NCI-H1417 (cell line): ENCODE measurements at places on chromosomes 6 and 20.

GRCh38 chr6:106959985-106960384 is 14.5 kb downstream of the CD24 start:
- DNase-seq, result no peak

GRCh38 chr20:57505979-57506378 is 19.0 kb downstream of the CTCFL start:
- peak; percentile 50 for DNase-seq

- no peak for DNase-seq
These were observed 466.0 kb downstream of the GJA1 start for GRCh38 chr6:121901432-121901831.

- no peak for DNase-seq
These were observed 3.2 kb upstream of the ID4 start for GRCh38 chr6:19833947-19834346.

DNA sequence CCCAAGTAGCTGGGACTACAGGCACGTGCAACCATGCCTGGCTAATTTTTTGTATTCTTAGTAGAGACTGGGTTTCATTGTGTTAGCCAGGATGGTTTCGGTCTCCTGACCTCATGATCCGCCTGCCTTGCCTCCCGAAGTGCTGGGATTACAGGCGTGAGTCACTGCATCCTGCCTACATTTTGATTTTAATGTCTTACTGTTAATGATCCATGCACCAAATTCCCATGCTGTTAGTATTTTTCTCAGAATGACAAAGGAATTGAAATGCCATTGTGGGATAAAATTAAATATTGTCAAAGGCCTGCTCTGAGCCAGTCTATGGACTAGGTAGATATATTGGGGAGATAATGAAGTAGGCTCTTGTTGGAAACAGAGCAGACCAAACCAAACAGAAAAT is 28.2 kb downstream of the CBFA2T2 start:
- DNase-seq, result no peak

GRCh38 chr6:144662812-144663365 is 377.8 kb downstream of the UTRN start:
- peak; percentile 29 for DNase-seq

GRCh38 chr6:148364056-148364824 is 21.6 kb downstream of the SASH1 start:
- DNase-seq, result no peak

- no peak for DNase-seq
These were observed 913.0 kb downstream of the C6orf118 start for GRCh38 chr6:164396071-164397047.

GRCh38 chr6:112485827-112486212 is 138.7 kb downstream of the RFPL4B start:
- DNase-seq, result no peak

GRCh38 chr6:106048336-106048735 is 37.8 kb upstream of the PRDM1 start:
- no peak for DNase-seq

- DNase-seq, result no peak
These were observed 182.2 kb downstream of the AKAP7 start for GRCh38 chr6:131317516-131317915.

DNA sequence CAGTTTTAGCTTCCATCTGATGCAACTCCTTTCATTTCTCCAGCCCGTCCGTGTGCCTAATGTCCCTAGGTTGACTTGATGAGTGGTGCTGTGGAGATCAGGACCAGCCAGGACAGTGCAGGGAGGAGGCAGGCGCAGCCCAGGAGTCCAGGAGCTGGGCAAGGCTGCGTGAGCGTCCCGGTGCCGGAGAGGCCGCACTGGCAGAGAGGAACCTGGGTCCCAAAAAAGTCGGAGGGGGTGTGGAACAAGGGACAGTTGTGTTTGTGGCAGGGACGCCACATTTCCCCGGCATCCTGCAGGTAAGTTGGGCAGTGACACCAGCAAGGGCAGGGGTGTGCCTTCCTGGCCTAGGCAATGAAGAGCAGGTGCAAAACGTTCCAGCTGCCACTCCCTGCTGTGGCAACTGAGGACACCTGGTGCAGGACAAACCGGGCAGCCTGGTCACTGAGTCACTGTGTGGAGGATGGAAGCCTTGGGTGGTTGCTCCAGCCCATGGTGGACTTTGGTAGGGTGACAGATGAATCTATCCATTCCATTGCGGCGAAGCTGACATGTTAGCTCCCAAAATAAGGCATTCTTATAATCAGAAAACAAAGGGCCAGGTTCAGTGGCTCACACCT is 53.2 kb downstream of the RAMACL start:
- DNase-seq, result no peak

DNA sequence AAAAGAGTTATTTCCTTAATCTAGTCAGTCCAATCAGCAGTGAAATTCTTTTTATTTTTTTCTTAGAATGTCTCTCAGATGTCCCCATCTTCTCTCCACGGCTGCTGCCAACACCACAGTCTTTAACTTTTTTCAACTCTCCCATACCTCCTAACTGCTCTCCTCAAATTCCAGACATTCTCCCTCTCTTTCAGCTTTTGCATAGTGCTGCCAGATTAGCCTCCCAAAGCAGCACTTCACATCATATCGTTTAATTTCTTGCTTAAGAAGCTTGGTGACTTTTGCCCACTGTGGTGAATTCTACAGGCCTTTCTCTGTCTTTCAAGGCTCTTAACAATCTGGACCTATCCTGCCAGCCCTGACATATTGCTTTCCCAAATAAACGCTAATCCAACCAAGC is 233.4 kb downstream of the UST start:
- DNase-seq, result no peak

GRCh38 chr20:1998193-1998520 is 4.3 kb upstream of the PDYN start:
- no peak for DNase-seq

- DNase-seq, result no peak
These were observed 372.0 kb upstream of the FLRT3 start for GRCh38 chr20:14709439-14709838.

- no peak for DNase-seq
These were observed 79.1 kb upstream of the ZFP64 start for GRCh38 chr20:52270696-52271095.

DNA sequence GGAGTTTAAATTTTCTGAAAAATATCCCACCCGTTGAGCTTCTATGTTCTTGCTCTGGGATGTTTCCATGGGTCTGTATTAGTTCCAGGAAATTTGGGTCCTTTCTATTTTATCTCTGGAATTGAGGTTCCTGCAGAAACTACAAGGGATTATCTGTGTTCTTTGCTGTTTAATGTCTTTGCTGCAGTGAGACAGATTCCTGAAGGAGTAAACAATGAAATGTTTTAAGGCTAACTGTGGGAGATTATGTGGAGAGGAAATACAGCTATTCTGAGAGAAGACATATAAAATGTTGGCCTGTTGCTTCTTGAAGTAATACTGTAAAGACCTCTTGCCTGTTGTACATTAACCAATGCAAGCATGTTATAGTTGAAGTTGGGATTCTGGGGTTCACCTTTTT is 43.5 kb downstream of the SAMD5 start:
- no peak for DNase-seq

DNA sequence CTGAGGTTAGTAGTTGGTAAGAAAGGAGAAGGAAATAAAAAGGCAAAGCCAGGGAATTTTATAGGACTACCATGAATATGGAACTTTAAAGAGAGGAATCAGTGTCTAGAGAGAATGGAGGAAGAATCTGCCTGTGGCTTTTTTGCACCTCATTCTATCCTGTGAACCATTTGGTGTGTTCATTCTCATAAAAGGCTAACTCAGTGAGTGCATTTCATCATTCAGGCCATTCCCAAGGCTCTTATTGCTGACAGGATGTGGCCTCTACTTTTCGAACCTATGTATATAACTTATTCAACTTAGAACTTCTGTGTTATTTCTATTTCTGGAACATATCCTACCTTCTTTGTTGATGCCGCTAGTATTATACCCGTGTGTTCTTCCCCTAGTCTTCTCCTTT is 27.1 kb downstream of the HSF2 start:
- no peak for DNase-seq

DNA sequence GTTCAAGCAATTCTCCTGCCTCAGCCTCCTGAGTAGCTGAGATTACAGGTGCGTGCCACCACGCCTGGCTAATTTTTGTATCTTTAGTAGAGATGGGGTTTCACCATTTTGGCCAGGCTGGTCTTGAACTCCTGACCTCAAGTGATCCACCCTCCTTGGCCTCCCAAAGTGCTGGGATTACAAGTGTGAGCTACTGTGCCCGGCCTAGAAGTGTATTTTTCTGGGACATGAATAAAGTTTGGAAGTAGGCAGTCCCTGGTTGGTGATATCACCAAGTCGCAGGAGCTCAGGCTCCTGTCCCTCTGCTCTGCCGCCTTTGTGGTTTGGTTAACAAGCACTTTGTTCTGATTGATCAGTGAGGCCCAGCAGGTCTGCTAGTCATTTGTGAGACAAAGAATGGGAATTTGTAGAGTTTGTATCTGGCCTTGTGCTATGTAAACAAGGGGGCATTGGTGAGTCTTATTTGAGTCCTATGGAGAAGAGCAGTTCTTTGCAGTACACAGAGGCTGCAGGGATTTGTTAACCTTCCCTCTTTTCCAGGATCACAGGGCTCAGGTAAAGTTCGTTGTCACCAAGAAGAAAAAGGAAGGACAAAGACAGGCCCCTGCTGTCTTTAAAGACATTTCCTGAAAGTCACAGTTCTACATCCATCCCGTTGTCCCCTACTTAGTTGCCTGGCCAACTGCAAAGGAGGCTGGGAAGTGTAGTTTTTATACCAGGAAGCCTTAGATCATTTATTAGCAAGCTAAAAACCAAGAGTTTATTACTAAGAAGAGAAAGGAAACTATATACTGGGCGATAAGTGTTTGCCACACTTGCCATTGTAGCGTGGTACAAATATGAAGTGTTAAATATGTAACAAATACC is 13.1 kb downstream of the MTHFD1L start:
- DNase-seq, result no peak

DNA sequence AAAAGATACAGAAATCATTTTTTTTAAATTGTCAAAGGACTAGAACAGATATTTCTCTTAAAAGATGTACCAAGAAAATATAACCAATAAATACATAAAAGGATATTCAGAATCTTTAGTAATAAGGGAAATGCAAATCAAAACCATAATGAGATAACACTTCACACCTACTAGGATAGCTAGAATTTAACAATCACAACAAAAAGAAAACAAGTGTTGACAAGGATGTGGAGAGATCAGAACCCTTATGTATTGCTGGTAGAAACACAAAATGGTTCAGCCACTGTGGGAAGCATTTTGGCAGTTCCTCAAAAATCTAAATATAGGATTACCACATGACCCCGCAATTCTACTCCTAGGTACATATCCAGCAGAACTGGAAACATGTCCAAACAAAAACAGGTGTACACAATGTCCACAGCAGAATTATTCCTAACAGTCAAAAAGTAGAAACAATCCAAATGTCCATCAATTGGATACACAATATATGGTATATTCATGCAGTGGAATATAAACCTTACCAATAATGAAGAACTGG is 211.0 kb downstream of the LRFN2 start:
- DNase-seq, result peak; percentile 36

- no peak for DNase-seq
These were observed 237.0 kb downstream of the LRFN2 start for GRCh38 chr6:40349901-40350746.

DNA sequence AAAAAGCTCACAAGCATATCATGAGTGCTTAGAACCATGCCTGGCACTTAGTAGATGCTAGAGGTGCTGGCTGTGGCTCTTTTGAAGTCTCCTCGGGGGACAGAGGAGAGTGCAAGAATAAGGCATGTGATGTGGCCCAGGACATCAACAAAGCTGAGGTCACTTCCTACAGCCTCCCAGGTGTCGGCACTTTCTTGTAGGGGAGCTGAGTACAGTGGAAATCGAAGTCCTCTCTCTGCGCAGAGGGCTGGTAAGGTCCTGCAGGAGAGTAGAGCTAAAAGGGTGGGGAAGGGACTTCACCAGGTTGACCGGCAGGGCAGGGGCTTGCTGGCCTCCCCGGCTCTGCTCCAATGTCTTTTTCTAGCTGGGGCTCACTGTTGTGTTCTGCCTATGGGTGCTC is 11.2 kb downstream of the SLC13A3 start:
- no peak for DNase-seq

DNA sequence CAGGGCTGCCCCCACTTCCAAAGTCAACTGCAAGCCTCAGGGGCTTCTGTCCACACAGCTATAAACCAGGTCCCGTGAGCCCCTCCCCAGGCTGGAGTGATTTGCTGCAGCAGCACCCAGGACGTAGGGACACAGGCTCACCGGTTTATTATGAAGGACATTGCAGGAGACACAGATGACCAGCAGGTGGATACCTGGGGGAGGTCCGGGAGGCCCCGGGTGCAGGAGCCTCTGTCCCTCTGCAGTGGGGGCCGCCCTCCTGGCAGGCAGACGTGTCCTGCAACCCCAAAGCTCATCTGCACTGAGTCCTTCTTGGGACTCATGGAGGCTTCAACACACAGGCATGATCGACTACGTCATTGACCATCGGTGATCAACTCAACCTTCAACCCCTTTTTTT is 14.5 kb upstream of the NTSR1 start:
- no peak for DNase-seq

DNA sequence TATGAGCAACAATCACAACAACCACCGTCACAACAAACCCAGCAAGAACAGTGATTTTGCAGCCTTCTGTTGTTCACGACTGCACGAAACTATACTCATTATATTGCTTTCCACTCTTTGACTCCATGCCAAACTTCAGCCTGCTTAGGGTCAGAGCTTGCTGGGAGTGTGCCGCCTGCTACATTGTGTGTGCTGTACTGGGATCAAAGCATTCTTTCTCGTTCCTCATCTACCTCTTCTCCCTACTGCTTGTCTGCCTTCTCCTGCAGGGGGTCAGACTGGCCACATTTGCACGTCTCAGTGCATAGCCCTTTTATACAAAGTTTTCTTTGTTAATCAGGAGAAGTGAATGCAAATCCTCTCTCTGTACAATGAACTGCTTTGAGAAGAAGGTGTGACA is 401.6 kb upstream of the CITED2 start:
- no peak for DNase-seq

DNA sequence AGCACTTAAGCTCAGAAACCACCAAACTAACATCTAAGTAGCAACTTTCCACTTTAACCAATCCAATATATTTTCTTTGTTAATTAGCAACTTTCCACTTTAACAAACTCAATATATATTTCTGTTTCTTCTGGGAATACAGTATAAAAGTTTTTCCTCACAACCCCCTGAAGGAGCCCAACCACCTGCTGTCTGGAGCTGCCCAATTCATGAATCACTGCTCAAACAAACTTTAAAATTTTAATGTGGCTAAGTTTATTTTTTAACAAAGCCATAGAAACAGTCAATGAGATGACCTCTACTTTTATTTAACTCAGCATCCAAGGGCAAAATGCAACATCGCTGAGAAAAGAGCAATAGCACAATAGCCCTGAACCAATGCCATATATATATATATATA is 500.1 kb downstream of the EPM2A start:
- DNase-seq, result no peak

DNA sequence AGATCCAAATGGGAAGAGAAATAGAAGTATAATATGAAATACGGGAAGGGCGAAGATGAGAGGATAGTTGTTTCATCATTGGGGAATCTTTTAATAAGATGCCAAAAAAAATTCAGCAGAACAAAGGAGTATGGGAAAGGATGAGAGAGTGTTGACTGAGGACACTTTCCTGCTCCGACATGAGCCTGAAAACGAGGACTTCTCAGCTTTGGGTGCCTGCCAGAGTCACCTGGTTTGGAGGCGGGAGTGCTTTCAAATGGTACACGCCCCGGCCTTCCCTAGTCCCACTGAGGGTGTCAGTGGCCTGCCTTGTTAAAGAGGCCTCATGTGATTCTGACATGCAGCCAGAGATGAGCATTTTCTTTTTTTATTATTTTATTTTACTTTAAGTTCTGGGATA is 250.9 kb downstream of the ANKRD60 start:
- no peak for DNase-seq

GRCh38 chr20:63538204-63539091 is 1.3 kb upstream of the PTK6 start:
- no peak for DNase-seq

GRCh38 chr6:148768646-148769270 is 21.9 kb downstream of the UST start:
- DNase-seq, result no peak
